ENCODE measurements at places on chromosomes 13 and 19. TPM values are rescaled to one million over a fixed set of nuclear protein-coding genes. Genes with fewer than 3 reads are reported as not detected.

- DNase-seq = no peak
These were observed 46.6 kb downstream of the HTR2A start for GRCh38 chr13:46850214-46850613.

- no peak for DNase-seq
These were observed 190.0 kb upstream of the MIR17HG start for GRCh38 chr13:91157273-91158016.

- no peak for DNase-seq
These were observed 71.9 kb downstream of the ZNF726 start for GRCh38 chr19:23986623-23987022.

GRCh38 chr19:35365303-35365702 is 5.6 kb upstream of the GPR42 start:
- no peak for DNase-seq

GRCh38 chr13:53873558-53873957 is 844.9 kb downstream of the OLFM4 start:
- DNase-seq = no peak

GRCh38 chr19:3137119-3137518 is 1.3 kb downstream of the GNA15 start:
- no peak for DNase-seq

GRCh38 chr13:102902789-102903347 is 57.0 kb downstream of the ERCC5 start:
- no peak for DNase-seq

DNA sequence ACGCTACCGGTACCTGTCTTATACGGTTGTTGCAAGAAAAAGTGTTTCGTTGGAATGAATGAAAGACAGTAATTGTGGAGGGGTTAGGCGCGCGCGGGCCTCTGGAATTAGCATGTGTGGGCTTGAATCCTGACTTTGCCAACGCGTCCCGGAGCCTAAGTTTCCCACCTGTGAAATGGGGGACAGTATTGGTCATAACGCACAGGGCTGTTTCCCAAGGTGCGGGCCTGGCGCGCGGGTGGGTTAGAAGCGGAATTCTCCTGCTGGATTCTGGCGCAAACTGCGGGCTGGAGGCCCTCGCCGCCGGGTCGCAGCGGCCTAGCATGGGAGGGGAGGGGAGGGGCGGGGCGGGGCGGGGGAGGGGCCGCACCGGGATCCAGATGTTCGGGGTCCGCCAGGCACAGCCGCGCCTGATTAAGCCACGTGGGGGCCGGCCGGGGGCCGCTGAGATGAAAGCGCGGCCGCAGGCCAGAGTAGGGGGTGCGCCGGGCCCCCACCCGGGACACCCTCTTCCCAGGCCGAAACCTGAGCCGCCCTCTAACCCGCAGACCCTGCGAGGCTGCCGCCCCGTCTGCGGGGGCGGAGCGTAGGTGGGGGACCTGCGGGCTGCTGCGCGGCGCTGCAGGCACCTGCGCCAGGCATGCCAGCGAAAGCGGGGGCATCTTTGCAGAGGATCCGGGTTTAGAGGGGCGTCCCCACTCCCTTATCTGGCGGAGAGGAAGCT is 1.2 kb upstream of the TMEM59L start:
- DNase-seq = no peak

DNA sequence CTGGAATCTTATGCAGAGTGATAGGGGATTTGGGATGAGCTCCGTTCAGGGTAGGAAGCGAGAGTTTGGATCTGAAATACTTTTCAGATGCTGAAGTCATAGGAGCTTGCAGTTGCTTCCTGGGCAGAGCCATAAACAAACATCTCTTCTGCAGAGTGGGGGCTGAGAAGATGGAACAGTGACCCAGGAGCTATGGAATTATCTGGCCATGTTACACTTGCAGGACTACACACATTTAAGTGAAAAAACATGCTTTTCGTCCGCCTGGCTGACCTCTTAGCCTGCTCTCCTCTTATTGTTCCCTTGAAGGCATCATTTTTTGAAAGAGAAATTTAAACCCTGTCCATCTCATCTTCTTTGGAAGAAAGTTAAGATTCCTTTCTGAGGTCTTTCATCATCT is 40.7 kb downstream of the PSG11 start:
- no peak for DNase-seq

The HCN2 gene
- total RNA-seq = 0.41 TPM

The IGFL3 gene
- total RNA-seq = not detected

The ASPDH gene
- total RNA-seq = not detected
